Mesangial cell (primary cell): ENCODE measurements at places on chromosomes 2 and 18. TPM values are rescaled to one million over a fixed set of nuclear protein-coding genes. Genes with fewer than 3 reads are reported as not detected.

The GAD1 gene
- total RNA-seq, result not detected in 2 replicates

The PNPT1 gene
- 9.5 and 17.3 TPM in 2 replicates for total RNA-seq

The ANKRD30B gene
- under 0.01 TPM in 1 of 2 replicates, not detected in the other for total RNA-seq

The HRH4 gene
- total RNA-seq, result not detected in 2 replicates

The HOXD3 gene
- total RNA-seq, result 2.6 and 8.9 TPM in 2 replicates
